Stimulated activated CD4-positive, alpha-beta T cell treated with anti-CD3 and anti-CD28 coated beads, Interleukin-1b, Interleukin-23, amount 100 ng/mL, for 4 hours (primary cell): ENCODE measurements at places on chromosomes 11 and 22.

DNA sequence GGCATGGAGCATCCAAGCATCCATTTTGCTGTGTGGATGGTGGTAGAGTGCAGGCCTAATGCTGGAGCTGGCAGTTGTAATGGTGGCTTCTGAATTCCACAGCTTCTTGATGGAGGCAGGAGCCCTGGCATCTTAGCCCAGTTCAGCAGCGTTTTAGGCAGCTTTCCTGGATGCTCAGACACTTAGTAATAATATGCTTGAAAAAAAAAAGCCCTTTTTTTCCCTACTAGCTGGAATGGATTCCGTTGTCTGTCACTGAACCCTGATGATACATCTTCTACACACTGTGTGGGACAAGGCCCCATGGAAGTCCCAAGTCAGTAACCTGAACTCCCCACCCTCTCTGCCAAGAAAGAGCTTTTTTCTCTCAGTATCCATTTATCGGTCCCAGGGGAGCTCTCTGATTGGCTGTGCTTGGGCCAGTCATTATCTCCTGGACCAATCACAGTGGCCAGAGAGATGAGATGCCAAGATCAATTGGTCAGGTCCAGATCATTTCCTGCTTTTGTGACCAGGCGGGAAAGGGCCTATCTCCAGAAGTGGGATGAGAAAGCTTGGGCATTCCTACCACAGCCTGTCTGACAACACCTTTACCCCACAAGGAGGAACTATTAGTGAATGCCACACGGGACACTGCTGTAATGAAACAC, 34.2 kb downstream of the MCM5 start:
- DNase-seq, result no peak

GRCh38 chr11:60345489-60345888, 18.4 kb downstream of the MS4A6E start:
- DNase-seq, result no peak

GRCh38 chr11:73350908-73351636, 25.1 kb upstream of the RELT start:
- DNase-seq, result peak; percentile 34

GRCh38 chr11:1942558-1943260, 4.4 kb upstream of the MRPL23 start:
- no peak for DNase-seq

GRCh38 chr11:34313099-34313517, 44.7 kb downstream of the ABTB2 start:
- DNase-seq, result no peak

DNA sequence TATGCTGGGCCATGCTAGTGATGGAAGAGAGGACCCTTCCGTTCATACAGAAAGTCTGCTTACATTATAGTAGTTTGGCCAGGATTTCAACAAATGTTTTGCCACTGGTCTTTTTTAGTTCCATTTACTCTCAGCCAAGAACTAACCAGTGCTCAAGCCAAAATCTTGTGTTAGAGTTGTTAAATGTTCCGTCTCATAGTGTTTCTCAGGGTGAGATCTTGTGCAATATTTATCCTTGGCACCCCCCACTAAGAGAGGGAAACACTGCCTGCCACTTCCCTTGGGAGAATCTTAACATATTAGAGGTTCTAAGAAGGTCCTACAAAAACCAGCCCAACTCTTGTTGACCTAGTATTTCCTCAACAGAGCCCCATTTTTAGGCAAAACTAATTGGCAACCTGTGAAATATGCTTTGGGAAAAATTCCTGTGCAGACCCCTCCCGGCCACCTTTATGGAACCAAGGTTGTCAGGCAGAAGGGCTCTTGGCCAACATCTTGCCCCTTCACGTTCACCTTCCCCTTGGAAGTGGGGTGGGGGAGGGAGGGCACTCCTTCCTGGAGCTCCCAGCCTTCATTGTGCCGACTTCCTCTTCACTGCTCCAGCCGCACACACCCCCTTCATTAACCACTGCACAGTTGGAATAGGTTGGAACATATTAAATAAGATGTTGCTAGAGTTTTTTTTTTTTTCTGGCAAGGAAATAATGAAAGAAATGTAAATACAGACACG, 173.2 kb upstream of the SORL1-AS1 start:
- DNase-seq, result no peak

DNA sequence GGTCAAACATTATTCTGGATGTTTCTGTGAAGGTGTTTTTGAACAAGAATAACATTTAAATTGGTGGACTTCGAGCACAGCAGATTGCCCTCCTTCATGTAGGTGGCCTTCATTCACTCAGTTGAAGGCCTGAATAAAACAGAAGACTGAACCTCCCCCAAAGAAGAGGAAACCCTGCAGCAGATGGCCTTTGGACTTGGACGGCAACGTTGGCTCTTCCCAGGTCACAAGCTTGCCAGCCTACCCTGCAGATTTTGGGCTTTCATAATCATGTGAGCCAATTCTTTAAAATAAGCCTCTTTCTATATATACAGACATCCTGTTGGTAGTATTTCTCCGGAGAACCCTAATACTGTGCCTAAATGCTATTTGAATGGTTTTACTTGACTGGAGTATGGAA, 432.2 kb upstream of the NARS2 start:
- DNase-seq, result no peak

DNA sequence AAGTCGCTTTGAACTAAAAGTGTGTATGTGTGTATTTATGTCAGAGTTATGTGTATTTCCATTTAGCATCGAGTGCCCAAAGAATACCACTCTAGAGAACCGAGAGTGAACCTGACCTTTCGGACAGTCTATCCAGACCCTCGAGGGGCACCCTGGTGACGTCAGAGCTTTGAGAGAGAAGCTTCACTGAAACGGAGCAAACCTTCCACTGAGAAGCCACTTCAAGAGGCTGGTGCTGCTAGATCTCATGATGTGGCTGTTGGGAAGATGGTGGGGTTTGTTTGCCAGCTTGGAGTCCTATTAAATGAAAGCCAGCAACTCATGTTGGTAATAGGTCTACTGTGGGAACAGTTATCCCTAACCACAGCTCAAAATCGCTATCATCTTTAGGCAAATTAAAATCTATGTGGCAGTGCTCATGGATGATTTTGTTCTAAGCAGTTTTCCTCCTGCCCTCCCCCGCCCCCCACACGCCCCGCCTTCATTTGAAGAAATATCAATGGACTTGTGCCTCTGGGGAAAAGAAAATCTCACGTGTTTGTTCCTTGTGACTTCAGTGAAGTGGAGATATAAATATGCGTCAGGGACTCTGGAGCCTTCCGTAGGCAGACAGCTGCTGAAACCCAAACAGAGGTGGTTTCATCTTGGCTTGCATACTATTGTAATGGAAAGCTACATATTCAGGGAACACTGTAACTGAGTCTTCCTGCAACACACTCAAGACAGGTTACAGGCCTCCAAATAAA, 22.4 kb upstream of the C11orf96 start:
- DNase-seq, result no peak

- DNase-seq, result no peak
Measured at GRCh38 chr11:2122222-2122906, 16.8 kb downstream of the IGF2 start.

DNA sequence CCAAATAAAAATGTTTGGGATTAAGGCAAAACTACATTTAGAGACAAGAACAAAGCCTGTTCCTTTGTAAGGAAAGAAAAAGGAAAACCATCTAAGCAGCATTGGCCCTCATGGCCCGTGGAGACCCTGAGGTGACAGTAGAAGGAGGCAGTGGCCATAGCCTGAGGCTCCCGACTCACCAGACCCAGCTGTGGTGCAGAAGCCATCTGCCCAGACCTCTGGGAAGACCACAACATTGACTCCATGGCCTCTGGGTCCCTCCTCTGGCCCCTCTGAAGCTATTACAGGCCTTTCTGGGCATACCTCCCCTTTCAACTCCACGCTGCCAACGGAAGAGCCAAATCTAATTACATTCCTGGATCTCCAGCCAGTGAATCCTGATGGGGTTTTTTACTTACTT, 6.4 kb downstream of the PRAME start:
- DNase-seq, result no peak

DNA sequence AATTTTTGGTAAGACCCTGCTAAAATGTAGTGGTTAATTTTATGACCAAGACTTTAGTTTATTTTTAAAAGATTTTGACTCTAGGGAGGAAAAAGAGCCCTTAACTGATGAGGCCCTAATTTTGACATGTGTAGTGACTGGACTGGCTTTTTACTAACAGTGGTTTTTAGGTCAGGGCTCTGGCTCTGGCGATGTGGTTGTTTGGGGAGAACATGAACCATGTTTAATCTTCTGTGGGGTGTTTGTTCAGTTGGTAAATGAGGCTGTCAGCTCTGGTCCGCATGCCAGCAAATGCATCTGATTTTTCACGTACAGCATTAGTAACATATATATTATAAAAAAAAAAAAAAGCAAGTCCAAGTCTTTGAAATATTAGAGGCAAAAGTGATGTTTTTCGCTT, 104.3 kb downstream of the EXT2 start:
- no peak for DNase-seq

- DNase-seq, result no peak
Measured at GRCh38 chr11:116579031-116579653, 193.6 kb downstream of the BUD13 start.

DNA sequence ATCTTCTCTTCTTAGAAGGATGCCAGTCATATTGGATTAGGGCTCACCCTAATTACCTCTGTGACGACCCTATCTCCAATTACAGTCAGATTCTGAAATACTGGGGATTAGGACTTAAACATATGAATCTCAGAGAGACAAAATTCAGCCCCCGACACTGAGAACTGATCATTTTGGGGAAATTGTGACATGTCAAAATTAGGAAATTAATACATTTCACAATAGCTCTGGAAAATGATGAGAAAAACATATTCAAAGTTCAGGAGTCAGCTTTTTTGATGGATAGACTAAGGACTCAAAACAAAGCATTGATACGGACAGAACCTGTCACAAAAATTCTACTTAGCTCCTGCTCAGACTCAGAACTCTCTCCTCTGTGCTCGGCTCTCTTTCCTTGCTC, 40.8 kb downstream of the COMMD9 start:
- no peak for DNase-seq

DNA sequence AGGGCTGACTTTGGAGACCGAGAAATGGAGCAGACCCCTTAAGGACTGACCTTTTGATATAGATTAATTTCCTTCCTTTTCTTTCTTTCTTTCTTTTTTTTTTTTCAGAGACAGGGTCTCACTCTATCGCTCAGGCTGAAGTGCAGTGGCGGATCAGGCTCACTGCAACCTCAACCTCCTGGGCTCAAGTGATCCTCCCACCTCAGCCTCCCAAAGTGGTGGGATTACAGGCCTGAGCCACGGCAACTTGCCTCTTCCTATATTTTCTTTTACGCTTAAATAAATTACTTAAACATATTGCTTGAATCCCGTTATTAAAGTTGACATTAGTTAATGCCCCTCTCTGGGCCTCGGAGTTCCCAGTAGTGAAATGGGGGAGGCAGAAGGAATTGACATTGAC, 350 bp upstream of the KCTD14 start:
- DNase-seq, result no peak

DNA sequence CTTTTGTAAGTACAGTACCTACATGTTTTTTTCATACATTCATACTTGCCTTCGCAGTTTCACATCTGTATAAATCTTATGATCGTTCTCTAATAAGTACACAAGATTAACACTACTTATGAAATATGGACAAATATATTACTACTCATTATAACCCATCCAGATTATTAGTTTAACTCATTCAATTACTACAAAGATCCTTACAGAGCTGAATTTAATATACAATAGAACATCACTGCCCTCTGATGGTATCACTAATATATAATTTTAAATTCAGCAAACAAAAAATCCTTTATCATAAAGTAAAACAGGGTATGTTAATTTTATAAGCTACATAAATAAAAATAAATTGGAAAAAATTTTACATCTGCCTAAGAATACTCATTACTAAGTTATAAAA, 7.4 kb downstream of the SVIP start:
- no peak for DNase-seq

- DNase-seq, result no peak
Measured at GRCh38 chr11:18011633-18012032, 1.2 kb downstream of the SERGEF start.

DNA sequence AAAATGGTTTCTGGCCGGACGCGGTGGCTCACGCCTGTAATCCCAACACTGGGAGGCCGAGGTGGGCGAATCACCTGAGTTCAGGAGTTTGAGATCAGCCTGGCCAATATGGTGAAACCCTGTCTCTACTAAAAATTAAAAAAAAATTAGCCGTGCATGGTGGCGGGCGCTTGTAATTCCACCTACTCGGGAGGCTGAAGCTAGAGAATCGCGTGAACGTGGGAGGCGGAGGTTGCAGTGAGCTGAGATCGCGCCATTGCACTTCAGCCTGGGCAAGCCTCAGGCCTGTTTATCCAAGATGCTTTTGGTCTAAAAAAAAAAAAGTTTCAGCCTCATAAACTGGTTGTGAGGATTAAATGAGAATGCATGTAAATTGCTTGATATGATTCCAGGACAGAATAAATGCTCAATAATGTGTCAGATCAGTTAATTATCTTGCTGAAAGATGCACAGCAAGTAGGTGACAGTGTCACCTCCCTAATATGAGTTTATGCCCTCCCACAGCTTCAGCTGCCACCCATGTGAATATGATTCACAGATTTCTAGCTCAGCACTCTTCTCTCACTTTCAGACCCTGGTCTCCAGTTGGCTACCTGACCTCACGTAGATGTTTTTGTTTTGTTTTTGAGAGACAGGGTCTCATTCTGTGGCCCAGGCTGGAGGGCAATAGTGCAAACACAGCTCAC, 1.1 kb upstream of the ALG8 start:
- no peak for DNase-seq

DNA sequence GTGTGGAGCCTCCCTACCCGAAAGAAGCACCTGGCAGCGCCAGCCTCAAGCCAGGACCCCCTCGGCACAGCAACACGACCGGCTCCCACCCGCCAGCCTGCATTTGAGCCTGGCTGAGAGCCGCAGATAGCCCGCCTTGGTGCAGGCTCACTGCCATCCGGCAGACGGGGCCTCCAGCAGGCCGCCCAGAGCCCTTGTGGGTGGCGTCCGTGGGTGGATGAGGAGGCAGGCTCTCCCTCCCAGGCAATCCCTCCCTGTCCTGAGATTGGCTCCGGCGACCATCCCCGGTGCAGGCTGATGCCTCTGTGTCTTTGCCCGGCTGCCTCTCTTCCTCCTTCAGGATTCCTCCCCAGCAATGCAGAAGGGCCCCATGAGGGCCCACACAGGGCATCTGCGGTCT, 1527.9 kb downstream of the BRD1 start:
- no peak for DNase-seq

- no peak for DNase-seq
Measured at GRCh38 chr11:27372164-27372563, 9.1 kb upstream of the CCDC34 start.

- DNase-seq, result no peak
Measured at GRCh38 chr11:126049159-126049558, 13.5 kb downstream of the CDON start.

- no peak for DNase-seq
Measured at GRCh38 chr11:111937461-111937769, 272 bp downstream of the DIXDC1 start.
